ENCODE measurements at places on chromosomes 3 and 15. TPM values are rescaled to one million over a fixed set of nuclear protein-coding genes. Genes with fewer than 3 reads are reported as not detected.

The CPB1 gene
- not detected for total RNA-seq

The TGM4 gene
- total RNA-seq = not detected

The TRAIP gene
- total RNA-seq = 5.3 TPM

The CKMT1A gene
- not detected for total RNA-seq

The SAMD7 gene
- total RNA-seq = not detected

The SERINC4 gene
- total RNA-seq = not detected
